Heart right ventricle (tissue), 16 donors: ENCODE measurements at places on chromosomes 1 and 21. TPM values are rescaled to one million over a fixed set of nuclear protein-coding genes. Genes with fewer than 3 reads are reported as not detected.

Gene OR2T2
- not detected for total RNA-seq

Gene TIE1
- 55.8 TPM for total RNA-seq

Gene SLC30A1
- total RNA-seq, result 12.1 TPM

Gene KCNJ9
- not detected for total RNA-seq

Gene ADGRB2
- 4.4 TPM for total RNA-seq

Gene CHIA
- total RNA-seq, result not detected

- DNase-seq, result no peak
These were observed 1.2 kb downstream of the S100A3 start for GRCh38 chr1:153547560-153548551.

DNA sequence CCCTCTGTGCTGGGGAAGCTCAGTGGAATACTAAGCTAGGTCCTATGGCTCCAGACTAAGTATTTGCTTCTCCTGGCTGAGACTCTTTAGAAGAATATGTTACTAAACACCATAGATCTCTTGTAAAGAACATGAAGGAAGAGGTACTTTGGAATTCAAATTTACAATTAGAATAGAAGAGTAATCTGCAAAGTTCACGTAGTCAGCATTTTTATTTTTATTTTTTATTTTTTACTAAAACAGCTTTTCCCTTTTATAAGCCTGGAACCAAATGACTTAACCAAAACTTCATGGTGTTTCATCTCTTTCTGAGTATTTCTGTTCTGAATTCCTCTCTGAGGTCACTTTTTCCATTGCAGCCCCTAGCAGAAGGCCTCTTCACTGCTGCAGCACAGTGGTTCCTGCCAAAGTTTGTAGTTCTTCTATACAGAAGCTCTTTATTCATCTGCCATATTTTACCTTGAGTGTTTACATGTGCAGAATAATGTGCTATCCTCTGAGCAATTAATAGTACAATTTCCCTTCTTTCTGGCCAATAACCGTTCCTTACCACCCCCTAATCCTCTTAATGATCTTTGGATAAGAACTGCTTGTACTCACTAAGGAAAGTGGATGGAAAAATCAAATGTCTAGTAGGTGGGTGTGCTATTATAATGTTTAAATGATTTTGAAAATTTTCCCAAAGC lies 27.2 kb downstream of the TSEN15 start:
- no peak for DNase-seq

DNA sequence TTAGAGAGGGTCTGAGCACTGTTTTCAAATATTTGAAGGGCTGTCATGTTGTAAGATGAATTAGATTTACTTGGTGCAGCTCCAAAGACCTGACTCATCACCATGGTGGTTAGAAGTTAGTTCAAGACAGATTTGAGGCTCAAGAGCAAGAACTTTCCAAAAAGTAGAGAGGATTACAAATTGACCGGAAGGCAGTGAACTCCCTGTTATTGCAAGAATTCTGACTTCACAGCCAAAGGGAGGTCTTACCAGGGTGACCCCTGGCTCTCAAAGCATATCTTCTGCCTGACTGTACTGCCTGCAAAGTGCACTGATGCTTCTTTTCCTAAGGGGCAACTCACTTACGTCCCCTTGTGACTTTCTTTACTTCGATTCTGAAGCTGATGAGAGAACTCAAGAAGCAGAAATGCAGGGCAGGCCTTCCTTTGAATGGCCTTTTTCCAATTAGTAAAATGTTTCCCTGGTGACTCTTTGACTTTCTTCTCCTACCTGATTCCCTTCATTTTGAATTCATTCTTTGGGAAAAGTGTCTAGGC lies 86.4 kb downstream of the NAV1 start:
- DNase-seq, result no peak

DNA sequence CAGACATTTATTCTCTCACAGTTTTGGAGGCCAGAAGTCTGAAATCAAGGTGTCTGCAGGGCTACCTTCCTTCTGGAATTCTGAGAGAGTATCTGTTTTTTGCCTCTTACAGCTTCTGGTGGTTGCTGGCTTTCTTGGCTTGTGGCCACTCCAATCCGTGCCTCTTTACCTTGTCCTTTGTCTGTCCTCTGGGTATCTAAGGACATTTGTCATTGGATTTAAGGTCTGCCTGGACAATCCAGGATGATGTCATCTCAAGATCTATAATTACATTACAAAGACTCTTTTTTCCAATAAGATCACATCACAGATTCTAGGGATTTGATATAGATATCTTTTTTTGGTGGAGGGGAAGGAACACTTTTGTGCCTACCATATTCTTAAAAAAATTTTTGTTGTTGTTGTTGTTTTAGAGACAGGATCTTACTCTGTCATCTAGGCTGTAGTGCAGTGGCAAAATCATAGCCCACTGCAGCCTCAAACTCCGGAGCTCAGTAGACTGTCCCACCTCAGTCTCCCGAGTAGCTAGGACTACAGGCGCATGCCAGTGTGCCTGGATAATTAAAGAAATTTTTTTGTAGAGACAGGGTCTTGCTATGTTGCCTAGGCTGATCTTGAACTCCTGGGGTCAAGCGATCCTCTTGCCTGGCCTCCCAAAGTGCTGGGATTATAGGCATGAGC lies 61.9 kb downstream of the XPR1 start:
- no peak for DNase-seq

GRCh38 chr1:6960291-6960811 lies 175.1 kb downstream of the CAMTA1 start:
- peak; percentile 53 for DNase-seq

GRCh38 chr1:204584699-204585372 lies 68.6 kb downstream of the MDM4 start:
- DNase-seq, result no peak

- no peak for DNase-seq
These were observed 165.8 kb downstream of the ST6GALNAC3 start for GRCh38 chr1:76240316-76240715.

- DNase-seq, result no peak
These were observed 49.0 kb upstream of the LRP8 start for GRCh38 chr1:53376742-53377437.

- no peak for DNase-seq
These were observed 615.4 kb downstream of the KIF26B start for GRCh38 chr1:245770156-245770555.

- no peak for DNase-seq
These were observed 695 bp upstream of the ALG14 start for GRCh38 chr1:95073446-95073845.

DNA sequence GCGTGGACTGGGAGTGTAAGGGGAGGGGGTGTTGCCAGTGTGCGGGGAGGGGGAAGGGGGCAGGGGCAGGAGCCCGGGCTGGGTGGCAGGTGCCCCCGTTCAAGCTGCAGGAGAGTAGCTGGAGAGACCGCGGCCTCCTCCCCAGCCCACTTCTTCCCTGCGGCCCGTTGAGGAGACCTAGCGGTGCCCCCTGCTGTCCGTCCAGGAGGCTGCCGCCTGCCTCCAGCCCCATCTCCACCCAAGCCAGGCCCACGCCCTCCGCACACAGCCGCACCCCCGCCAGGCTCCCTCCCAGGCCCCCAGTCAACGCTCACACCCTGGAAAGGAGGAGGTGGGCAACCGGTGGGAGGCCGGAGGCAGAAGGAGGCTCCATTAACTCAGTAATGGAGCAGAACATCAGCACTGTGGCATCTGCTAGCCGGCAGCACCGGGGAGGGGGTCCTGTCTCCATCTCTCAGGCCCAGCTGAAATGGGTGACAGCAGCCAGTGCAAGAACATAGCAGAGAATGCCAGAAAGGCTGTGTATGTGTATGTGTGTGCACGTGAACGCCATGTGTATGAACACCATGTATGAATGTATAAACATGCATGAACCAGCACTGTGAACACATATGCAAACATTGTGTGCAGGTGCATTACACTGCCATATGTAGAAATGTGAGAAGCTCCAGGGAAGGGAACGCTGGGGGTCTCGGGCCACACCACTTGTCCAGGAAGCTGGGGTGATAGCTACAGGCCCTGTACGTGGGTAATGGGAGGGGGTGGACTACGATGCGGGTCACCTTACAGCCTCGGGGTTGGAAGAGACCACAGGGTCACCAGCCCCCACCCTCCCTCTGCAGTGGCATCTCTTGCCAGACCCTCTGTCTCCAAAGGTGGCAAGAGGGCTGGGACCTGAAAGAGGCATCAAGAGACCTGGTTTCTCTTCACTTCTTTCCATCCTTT lies 84.6 kb downstream of the SYT2 start:
- peak; percentile 79 for DNase-seq
